ENCODE measurements at places on chromosomes 12 and 14.
A peak's percentile ranks its signal among the peaks of the same experiment; 100 is the strongest.

DNA sequence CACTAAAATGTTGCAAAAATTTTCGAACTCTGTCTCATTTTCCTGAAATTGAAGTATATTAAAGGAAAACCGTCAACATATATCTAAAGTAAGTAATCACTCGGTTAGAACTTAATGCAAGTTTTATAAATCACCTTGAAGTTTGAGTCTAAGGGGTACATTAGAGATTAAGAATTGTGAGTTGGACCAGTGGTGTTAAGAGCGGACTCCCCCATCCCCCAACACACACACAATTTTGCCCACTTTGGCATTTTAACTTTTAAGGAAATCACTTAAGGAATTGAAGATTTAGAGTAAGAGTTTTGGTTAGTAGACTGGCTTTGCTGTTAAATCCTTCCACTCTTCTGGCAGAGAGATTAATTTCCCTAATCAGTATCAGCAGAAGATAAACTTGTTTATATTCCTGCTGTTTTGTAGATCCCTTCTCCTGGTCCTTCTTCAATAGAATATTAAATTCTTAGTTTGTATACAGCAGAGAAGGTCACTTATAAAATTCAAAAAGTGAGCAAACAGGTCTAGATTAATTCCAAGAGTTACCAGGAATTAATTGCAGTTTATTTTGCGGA, 1.5 kb downstream of the HIF1A start:
- DNase-seq: no peak

GRCh38 chr12:42346403-42347002, 20.5 kb downstream of the PPHLN1 start:
- DNase-seq: no peak

GRCh38 chr12:112167718-112168525, 42.6 kb downstream of the TRAFD1 start:
- DNase-seq: no peak

GRCh38 chr14:68749487-68750475, 43.1 kb downstream of the ZFP36L1 start:
- no peak for DNase-seq

DNA sequence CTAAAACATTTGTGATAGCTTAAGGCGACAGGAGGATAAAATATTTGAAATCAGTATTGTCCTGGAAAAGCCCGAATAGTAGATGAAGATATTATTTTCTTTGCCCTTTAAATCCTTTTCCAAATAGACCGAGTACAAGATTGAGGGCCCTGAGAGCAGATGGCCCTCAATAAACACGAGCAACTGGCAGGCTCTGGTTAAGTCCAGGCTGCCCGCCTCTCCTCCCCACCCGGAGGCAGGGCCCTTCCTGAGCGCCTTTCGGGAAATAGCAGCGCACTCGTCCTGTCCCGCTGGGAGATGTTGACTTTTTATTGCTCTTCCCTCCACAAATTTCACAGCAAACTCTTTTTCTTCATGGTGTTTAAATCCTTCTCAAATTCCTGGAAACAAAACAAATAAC, 50.8 kb upstream of the MAX start:
- no peak for DNase-seq

- no peak for DNase-seq
These were observed 4.2 kb upstream of the CLECL1 start for GRCh38 chr12:9736936-9737705.

- no peak for DNase-seq
These were observed 1061.0 kb upstream of the TMEM132C start for GRCh38 chr12:127205781-127206555.

DNA sequence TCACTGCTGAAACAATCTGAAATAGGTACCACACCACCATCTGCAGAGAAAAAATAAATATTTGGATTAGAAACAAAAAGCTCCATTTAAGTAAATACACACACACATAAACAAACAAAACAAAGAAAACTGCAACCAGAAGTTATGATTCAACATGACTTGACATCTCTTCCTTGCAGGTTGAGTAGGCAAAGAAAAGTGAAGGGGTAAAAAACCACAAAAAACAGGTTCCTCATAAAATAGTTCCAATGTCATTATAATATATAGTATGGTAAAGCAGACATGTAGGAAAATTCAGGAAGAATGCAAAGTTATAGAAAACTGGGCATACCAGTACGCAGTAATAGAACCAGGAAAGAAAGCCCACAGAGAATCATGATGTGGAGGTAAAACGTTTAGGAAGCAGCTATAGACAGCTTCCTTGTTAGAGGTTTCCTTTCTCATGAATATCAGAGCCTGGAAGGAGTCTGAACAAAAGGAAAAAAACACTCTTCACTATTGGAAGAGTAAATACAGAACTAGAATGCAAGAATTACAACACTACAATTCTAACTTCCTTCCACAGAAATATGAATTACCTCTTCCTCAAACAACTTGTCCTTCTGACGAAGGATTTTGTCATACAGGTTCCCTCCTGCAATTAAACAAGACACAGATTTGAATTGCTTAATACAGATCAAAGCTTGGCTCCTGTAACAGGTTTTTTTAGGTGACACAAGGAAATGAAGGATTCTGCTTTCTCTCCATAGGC, 6.1 kb downstream of the NEK9 start:
- DNase-seq: no peak

DNA sequence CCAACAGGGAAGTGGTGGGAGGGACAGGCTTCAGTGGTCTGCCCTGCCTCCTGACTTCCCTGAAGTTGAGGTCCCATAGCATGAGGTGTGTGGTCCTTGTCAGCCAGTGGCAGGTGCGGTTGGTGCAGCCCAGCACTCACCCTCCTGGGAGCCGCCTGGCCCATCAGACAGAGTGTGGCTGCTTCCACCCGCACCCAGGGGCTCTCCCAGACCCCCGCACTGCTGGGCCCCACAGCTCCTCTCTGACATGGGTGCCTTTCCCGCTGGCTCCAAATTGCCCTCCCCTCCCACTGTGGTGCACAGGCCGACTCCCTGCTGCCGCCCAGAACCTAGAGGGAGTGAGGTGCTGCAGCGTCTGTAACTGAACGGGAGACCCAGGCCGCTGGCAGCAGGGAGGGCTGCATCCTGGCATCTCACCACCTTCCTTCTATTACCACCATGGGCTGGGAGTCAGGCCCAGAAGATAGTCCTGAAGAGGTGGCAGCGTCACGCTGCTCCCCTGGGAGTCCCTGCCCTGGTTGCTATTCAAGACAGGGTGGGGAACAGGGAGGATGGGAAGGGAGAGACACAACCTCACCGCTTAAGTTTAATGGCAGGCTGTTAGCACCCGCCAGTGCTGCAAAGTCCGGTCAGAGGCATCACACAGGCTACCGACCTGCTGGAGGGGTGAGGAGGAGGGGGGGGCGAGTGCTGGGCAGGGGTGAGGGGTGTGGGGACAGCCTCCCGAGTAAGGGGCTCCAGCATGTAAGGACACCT, 180.6 kb upstream of the PRMT8 start:
- DNase-seq: no peak

DNA sequence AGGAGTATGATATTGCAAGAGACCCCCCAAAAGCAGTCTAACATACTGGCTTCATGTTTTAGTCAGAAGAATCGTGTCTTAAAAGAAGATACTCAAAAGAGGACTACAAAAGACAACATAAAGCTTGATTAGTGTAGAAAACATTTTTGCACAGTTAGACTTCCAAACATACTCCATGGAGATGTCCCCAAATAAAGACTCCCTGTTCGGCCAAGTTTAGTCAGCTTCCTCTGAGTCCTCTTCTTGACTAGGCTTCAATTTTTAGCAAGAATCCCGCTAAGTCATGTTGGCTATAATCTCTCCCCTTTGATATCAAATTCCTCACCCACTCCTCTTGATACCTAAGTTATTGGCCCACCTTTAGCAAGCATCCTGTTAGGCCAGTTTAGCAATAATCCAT, 298.0 kb downstream of the RMST start:
- no peak for DNase-seq

DNA sequence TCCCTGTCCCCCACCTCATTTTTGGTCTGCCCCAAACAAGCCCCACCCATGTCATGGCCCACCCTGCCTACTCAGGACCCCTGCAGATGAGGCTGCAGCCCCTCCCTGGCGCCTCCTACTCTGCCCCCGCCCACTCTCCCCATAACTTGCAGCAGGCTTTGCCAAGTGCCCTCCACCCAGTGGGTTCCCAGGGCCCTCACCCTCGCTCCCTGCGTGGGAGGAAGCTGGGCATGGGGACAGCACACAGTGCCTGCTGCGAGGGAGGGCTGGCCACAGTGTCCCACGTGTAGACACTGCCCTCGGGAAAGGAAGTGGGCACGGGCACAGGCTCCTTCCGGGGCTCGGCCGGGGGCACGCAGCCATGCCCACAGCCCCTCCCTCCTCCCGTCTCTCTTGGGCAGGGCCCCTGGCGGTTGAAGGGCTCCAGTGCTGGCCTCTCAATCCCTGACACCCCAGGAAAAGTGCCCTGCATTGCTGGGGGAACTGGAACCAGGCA, 9.4 kb downstream of the AKT1 start:
- DNase-seq: no peak

GRCh38 chr14:50828721-50829488, 2.1 kb downstream of the NIN start:
- no peak for DNase-seq

DNA sequence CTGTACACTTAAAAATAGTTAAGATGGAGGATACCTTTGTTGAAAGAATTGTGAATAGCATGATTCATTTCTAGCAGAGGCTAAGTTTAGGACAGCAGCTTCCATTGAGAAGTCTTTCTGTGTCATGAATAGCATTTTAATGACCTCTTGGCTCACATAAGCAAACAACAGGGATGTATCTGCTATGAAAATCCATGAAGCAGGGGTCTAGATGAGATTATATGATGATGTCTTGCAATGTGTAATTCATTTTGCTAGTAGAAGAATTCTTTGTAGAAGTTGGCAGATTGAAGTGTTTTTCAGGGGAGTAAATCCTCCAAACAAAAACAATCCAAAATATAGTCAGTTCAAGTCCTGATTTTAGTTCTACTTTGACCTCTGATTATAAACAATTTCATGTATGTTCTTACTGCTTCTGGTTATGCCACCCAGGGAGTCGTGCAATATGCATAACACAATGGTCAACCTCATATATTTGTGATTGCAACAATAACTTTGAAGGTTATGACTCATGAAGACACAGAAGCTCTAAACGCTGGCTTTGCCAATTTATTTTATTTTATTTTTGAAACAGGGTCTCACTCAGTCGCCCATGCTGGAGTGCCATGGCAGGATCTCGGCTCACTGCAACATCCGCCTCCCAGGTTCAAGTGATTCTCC, 6.9 kb upstream of the RD3L start:
- DNase-seq: no peak

DNA sequence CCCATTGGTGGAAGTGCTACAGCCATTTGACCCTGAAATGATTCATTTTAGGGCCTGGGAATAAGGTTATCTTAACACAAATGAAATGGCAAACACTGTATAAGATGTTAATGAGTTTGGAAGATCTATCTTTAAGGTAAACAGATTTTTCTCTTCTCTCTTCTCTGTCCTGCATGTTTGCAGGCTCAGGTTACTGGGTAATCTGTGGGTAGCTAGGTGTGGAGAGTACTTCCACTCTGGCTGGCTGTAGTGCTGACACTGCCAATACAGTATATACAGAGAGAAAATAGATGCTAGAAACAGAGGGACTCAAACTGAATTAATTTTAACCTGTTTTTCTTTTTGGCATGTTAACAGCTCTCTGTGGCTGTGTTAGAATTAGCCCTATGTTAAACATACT, 84.6 kb downstream of the SLC38A6 start:
- no peak for DNase-seq

- no peak for DNase-seq
These were observed 30.8 kb downstream of the SRRM4 start for GRCh38 chr12:119012179-119012578.

DNA sequence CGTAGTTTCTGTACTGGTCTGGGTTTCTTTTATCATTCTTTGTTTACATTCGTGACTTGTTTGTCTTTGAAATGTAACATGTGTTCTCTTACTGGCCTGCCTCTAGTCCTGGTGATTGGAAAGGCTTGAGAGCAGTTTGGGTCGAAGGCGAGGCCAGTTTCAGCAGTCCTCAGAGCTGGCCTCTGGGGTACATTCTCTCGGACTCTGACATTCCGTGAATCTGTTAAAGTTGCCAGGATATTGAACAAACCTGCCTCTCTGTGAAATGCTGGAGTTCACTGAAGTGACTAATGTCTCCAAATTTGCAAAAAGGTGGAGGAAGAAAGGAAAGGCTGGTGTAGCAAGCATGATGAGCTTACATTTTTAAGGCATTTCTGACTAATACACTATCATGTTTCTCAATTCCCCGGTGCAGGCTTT, 1.5 kb downstream of the PLEKHA5 start:
- no peak for DNase-seq

DNA sequence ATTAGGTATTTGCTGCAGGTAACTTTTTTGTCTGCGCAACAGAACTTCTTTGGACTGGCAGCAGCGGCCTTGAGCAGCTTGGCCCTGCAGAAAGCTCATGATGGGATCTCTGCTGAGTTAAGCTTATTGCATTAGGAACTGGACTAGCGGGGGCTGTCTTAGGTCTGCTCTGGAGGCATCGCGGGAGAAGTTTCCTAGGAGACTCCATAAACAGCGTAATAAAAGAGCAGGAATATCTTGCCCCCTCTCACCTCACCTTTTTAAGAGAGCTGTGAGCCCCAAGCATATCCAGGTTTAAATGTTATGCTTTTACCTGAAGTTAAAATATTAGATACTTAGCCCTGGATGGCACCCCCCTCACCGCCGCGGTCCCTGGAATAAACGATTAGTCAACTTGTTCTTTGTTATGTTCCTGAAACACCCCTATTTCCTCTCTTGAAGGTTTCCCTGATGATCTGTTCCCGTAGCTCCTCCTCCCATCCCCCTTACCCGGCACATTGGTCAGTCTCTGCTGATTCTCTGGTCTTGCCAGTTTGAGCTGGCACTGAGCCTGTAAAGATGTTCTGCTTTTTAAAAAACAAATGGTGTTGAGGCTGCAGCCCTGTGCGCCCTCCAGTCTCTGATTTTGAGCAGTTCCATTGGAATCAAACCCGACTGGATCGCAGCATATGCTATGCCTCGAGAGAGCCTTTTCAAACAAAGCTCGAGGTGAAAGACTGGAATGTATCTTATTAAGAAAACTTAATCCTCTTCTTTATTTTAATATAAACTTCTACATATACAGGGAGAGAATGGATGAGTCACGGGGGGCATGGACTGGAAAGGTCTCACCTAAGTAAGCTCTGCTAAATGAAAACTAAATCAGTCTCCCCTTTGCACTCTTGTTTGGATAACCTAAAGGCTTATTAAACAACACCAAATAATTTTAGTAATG, 1.9 kb downstream of the MLXIP start:
- DNase-seq: no peak

- peak; percentile 36 for DNase-seq
These were observed 589 bp upstream of the HVCN1 start for GRCh38 chr12:110689281-110690126.

DNA sequence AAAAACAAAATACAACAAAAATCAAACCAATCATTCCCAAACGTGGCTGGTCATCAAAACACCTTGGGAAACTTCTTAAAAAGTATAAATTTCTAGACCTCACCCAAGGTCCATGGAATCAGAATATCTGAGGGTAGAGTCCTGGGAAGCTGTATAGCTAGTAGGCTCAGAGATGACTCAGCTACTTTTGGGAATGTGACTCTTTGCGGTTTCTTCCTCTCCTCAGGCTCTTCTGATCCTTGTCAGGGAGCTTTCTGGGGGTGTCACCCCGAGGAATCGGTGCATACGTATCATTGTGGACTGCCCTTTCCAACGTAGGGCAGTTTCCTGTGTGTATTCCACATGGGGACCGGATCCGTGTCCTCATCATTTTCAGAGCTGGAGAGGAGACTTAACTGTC, 14.8 kb downstream of the JDP2 start:
- DNase-seq: no peak
